ENCODE measurements at places on chromosomes 6 and 20.

GRCh38 chr6:8983202-8983688 is 547.9 kb upstream of the SLC35B3 start:
- peak; percentile 52 for DNase-seq

GRCh38 chr20:50408526-50409364 is 101.4 kb upstream of the PTPN1 start:
- no peak for DNase-seq

DNA sequence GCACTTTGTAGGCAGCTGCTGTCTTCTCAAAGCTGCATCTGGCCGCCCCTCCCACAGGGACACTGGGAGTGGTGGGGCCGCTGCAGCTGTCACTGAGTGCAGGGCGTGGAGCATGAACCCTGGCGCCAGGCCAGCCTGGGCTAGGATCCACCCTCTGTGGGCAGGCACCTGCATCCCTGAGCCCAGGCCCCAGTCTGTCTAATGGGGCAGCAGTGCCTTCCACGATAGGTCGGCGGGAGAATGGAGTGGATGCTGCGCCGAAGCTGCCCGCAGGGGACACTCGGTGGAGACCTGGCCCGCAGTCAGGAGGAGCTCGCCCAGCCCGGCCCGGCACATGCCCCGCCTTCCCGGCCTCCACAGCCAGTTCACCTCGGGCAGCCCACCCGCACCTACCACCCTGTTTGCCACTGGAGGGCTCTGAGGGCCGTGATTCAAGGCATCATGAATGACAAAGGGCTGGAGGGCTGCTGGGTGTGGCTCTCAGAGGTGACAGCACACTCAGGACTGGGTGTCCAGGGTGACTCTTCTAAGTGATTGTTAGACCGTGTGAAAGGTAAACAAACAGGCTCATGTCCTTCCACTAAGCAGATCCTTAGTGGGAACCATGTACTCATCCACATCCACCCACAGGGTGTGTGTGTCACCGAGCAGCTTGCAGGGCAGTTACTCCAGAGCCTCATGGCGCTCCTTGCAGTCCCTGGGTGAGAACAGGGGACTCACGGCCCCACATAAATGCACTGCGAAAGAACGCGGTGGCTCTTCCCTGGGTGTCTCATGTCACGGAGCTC is 133.9 kb downstream of the AGPAT4 start:
- DNase-seq, result peak; percentile 48

DNA sequence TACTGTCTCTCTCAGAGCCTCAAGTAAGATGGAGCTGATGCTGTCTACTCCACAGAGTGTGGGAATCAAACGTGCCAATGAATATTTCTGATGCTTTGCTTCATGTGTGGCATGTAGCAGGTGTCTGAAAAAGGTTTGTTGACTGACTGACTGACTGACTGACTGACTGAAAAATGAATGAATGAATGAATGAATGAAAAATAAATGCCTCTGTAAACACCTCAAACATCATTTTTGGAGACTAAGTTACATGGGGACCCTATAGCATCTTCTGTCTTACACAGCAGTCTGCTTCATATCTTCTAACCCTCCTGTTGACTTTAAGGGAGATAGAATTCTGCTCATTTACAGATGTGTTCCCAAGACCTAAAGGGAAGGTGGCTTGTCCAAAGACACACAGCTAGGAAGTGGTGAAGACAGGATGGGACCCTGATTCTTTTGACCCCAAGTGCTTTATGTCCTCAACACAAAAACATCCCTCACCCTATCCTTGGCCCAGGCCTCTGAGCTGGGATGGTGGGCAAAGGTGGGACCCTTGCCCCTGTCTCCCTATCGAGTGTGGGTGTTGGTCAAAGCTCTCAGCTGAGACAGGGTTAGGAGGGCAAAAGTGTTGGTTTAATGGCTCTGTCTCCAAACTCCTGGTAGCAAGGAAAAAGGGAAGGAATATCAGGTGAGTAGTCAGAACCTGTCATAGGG is 104.4 kb downstream of the TOX2 start:
- no peak for DNase-seq

DNA sequence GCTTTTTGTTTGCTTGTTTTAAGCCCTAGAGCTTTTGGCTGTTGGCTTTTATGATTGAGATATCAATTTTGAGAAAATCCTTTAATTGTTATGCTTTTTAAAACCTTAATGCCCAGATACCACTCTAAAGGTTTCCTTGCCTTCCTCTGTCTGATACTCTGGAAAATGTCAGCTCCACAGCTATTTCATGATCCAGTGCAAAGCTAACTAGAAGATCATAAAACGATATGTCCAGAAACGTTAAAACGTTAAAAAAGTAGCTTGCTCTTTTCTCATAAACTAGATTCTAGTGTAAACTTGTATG is 189.5 kb upstream of the TENT5A start:
- DNase-seq, result no peak

- no peak for DNase-seq
Measured at GRCh38 chr6:35473850-35474130, 5.6 kb downstream of the RPL10A start.

GRCh38 chr6:37690964-37691735 is 6.5 kb downstream of the MDGA1 start:
- peak; percentile 45 for DNase-seq

DNA sequence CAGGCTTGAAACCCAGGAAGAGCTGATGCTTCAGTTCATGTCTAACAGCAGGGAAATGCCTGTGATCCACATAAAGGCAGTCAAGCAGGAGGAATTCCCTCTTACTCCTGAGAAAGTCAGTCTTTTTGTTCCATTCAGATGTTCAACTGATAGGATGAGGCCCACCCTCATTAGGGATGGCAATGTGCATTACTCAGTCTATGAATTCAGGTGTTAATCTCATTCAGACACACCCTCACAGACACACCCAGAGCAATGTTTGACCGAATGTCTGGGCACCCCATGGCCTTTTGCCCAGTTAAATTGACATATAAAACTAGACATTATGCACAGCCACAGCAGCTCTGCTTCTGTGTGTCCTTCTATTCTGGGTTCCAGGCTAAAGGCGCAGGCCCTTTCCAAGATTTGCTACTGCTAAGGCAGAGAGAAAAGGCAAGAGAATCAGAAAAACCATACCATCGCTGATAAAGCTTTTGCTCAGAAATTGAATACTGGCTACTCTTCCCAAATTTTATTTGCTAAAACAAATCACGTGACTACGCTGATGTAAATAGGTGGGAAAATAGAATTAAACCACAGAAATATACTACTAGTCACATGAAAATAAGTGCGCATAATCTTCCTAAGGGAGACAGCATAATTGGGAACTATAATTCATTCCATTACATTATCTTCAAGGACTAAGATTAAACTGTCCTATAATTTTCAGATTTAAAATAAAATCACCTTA is 625.0 kb upstream of the MAN1A1 start:
- no peak for DNase-seq

- no peak for DNase-seq
Measured at GRCh38 chr20:24798930-24799705, 150.0 kb upstream of the CST7 start.

DNA sequence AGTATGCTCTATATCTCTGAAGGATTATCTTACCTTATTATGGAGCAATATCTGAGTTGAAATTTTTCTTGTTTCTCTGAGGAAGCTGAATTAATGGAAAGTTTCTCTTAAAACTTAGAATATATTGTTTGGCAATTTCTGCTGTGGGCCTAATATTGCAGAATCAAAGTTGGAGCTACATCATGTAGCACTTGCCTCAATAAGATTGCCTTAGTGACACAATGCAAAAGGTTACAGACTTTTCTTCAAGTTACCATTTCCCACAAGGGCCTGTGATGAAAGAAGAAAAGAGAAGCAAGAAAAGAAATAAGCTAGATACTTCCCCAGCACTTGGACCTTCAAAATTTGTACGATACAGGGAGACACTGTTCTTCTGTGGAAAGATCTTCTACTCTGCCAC is 151.2 kb downstream of the SOBP start:
- no peak for DNase-seq

GRCh38 chr20:43658069-43658722 is 8.7 kb upstream of the MYBL2 start:
- peak; percentile 24 for DNase-seq

- no peak for DNase-seq
Measured at GRCh38 chr6:152151920-152152319, 344.4 kb downstream of the ESR1 start.

DNA sequence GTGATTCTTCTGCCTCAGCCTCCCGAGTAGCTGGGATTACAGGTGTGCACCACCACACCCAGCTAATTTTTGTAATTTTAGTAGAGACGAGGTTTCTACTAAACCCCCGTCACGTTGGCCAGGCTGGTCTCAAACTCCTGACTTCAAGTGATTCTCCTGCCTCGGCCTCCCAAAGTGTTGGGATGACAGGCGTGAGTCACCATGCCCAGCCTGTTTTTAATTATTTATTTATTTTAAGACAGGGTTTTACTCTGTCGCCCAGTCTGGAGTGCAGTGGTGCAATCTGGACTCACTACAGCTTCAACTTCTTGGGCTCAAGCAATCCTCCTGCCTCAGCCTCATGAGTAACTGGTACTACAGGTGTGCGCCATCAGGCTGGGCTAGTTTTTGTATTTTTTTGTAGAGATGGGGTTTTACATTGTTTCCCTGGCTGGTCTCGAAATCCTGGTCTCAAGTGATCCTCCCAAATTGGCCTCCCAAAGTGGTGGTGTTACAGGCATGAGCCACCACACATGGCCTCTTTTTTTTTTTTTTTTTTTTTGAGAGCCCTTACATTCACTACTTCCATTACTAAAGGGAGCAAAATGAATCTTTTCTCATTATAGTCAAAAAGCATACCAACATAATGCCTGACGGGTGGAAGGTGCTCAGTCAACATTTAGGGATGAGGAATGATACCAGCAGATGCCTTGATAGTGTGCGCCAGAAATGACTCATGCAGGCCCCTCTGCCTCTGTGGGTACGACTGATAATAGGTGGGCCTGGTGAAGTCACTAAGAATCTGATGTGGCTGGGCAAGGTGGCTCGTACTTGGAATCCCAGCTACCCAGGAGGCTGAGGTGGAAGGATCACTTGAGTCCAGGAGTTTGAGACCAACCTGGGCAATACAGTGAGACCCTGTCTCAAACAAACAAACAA is 17.8 kb upstream of the RALGAPB start:
- DNase-seq, result no peak

DNA sequence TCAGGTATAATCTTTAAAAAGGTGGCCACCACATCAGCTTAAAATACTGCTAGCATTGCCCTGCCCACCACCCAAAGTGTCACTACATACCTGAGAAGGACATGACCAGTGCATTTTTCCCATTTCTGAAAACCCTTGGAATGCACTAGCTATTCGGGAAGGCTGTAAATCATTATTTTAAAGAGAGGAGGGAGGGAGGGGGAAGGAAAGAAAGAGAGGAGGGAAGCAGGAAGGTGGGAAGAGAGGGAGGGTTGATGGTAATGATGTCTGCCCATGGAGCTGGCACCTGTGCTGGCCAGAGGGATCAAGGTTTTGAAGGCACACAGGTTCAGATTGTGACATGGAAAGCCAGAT is 32.4 kb downstream of the VAPB start:
- no peak for DNase-seq

- DNase-seq, result no peak
Measured at GRCh38 chr6:101595276-101595675, 201.8 kb downstream of the GRIK2 start.

- no peak for DNase-seq
Measured at GRCh38 chr6:143399775-143400174, 50.7 kb downstream of the ADAT2 start.

DNA sequence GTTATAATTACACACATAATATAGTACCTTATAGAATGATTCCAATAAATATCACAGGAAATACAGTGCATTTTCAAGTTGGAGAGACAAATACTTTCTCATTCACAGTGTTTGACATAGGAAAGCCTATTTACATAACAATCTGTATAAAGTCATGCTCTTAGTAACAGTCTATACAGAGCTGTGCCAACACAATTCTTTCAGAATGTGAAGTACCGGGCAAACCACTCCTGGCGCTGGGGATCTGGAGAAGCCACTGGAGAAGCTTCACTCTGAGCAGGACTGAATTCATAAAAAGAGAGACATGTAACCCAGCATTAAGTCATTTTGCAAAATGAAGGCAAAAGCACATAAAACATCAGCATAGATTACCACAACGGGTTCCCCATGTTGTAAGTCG is 24.9 kb upstream of the MCM9 start:
- no peak for DNase-seq

GRCh38 chr6:71489736-71490135 is 201.1 kb downstream of the OGFRL1 start:
- peak; percentile 76 for DNase-seq

DNA sequence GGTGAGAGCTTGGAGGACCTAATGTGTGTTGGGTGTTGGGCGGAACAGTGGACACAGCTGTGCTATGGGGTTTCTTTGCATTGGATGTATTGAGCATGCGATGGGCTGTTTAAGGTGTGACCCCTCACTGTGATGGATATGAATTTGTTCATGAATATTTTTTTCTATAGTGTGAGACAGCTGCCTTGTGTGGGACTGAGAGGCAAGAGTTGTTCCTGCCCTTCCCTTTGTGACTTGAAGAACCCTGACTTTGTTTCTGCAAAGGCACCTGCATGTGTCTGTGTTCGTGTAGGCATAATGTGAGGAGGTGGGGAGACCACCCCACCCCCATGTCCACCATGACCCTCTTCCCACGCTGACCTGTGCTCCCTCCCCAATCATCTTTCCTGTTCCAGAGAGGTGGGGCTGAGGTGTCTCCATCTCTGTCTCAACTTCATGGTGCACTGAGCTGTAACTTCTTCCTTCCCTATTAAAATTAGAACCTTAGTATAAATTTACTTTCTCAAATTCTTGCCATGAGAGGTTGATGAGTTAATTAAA is 3.0 kb downstream of the HLA-A start:
- no peak for DNase-seq

GRCh38 chr6:9841886-9842725 is 572.8 kb downstream of the TFAP2A start:
- DNase-seq, result no peak

- peak; percentile 13 for DNase-seq
Measured at GRCh38 chr6:97282238-97282725, 734 bp downstream of the MMS22L start.

- DNase-seq, result no peak
Measured at GRCh38 chr20:20019123-20019522, 2.0 kb downstream of the NAA20 start.

- peak; percentile 23 for DNase-seq
Measured at GRCh38 chr6:141513830-141514229, 618.9 kb upstream of the GJE1 start.

- peak; percentile 35 for DNase-seq
Measured at GRCh38 chr20:59020938-59021551, 1.8 kb downstream of the TUBB1 start.

GRCh38 chr20:184288-184687 is 5.2 kb downstream of the DEFB128 start:
- DNase-seq, result no peak

Measured in fibroblast of mammary gland (primary cell).